Stimulated activated CD4-positive, alpha-beta T cell treated with anti-CD3 and anti-CD28 coated beads, TNF-alpha, amount 100 ng/mL, for 4 hours (primary cell): ENCODE measurements at places on chromosomes 7 and 10.

- DNase-seq = no peak
Observed at GRCh38 chr10:68462536-68462935, 9.2 kb downstream of the DNA2 start.

DNA sequence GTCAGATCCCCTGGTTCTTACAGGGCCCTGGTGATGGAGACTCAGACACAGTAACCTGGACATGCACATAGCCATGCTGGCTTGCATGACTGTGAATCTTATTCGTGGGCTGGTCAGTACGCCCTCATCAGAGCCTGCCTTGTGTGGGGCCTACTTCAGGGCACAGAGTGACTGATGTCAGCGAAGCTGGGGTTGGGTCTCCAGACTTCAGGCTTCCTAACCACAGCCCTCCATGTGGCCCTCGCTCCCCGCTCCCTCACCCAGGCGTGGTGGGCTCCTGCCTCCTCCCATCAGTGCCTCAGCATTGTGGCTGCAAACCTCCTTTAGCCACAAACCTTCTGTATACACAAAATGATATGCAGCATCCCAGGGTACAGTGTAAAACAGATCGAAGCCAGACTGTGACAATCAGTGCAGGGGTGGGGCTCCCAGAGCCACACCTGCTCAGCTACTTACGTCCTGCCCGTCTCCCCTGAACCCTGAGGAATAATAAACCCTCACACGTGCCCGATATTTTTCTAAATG lies 7.1 kb upstream of the C10orf105 start:
- DNase-seq = no peak

GRCh38 chr10:49664006-49664841 lies 15.2 kb upstream of the C10orf53 start:
- no peak for DNase-seq

- no peak for DNase-seq
Observed at GRCh38 chr7:55170335-55171069, 151.7 kb downstream of the EGFR start.

DNA sequence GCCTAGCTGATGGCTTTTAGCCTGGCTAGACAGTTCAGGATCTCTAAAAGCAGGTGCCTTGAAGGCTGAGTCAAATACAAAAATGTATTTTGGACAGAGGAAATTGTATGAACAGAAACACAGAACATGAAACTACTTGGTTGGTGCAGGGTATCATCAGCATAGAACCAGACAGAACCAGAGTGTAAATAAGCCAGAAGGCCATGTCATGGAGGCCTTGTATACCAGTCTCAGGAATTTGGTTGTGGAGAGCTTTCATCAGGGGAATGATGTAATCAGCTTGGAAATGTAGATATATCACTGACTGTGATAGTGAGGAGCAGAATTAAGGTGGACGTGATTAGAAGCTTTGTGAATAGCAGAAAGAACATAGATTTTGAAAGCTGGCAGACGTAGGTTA lies 82.9 kb downstream of the CFTR start:
- no peak for DNase-seq

DNA sequence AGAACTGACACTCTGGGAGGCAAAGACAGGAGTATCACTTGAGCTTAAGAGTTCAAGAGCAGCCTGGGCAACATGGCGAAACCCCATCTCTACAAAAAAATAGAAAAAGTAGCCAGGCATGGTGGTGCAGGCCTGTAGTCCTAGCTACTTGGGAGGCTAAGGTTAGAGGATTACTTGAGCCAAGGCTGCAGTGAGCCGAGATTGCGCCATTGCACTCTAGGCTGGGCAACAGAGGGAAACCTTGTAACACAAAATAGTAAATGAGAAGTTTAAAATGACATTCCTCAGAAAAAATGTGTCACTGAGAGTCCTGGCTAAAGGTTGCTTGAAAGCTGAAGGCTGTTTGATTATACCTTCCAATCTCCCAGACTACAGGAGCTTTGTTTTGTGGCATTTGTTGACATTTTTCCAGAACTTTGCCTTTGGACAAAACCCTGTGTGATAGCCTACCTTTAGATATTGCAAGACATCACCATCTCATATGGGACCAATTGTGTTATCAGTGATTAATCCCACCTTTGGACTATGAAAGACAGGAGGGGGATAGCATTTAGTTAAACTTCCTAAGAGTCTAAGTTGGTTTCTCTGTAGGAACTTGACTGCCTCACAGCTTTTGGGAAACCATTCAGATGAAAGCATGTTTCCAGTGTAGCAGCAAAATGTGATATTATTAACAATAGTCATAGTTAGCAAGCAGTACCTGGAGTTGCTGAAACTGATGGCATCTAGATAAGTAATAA lies 5.3 kb downstream of the TNKS2 start:
- no peak for DNase-seq

GRCh38 chr7:55206235-55207029 lies 158.7 kb upstream of the LANCL2 start:
- DNase-seq = no peak

GRCh38 chr7:158676171-158676840 lies 28.3 kb downstream of the NCAPG2 start:
- DNase-seq = no peak

DNA sequence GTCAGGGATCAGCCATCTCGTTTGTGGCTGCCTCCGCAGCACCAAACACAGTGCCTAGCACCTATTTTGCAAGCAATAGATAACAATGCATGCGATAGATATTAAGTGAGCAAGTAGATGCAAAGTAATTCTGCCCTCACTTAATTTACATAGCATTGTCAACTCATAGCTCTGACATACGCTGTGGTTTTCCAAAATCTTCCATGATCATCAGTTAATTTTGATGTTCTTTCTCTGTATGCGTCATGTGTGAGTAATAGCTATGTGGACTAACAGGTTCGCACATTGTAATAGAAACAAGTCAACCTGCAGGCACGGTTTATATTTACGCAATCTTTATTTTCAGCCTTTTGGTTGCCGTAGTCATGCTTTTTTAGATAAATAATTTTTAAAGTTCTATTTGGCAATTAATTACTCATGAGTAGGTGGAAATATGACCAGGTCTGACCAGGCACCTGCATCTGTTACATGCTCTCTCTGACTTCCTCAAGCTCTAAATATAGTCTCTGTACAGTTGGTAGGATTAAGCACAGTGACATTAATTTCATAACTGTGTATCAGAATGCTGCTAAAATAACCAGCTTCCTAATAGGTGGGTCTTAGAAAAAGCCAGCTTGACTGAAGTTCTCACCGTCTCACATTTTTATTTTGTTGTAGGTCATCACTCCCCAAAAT lies 13.3 kb downstream of the MAP3K8 start:
- DNase-seq = no peak

DNA sequence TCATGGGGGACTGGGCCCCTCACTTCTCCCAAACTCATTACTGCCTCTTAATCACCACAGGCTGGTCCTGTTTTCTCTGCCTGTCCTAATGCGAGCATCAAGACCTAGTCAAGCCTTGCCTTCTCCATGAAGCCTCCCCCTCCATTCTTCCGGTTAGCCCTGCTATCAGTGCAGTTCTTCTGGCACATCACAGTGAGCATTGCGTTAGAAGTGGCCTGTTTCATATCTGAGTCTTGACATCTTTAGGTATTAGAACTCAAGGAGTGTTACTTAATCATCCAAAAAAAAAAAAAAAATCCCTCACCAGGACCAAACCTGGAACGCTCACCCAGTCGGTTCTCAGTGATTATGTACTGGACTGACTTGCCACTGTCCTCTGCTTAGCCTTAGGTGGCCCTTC lies 17.4 kb downstream of the SNX10 start:
- no peak for DNase-seq

DNA sequence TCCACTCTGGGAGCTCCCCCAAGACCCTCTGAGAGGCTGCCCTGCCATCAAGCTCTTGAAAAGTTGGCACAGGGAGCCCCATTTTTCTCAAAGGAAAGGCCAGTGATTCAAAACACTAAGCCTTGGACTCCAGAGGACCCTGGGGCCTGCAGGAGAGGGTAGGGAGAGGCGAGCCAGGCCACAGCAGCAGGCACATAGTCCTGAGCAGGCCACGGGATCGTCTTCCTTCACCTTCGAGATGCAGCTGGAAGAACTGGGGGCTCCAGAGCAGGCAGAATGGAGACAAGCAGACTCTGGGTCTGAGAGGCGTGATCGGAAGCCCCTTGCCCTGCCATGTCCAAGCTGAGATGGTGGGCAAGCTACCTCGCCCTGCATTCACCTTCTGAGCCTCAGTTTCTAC lies 13.9 kb downstream of the TNS3 start:
- no peak for DNase-seq

- DNase-seq = no peak
Observed at GRCh38 chr7:69429911-69430383, 168.3 kb upstream of the AUTS2 start.

DNA sequence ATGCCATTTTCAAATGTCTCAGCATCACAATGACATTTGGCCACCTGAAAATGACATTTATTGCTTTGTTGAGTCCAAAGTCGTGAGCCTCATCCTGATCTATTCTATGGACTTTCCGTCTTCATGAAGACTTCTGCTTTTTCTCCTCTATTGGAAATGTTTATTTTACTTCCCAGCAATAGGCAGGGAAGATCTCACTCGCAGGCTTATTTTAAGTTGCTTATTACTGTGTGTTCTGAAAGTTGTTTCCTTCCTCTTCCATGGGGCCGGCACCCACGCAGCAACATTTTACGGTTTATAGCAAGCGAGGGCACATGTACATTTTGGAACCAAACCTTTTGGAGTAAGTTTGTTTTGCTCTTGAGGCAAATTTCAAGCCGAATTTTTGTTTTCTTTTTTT lies 221.0 kb upstream of the KLF6 start:
- no peak for DNase-seq

DNA sequence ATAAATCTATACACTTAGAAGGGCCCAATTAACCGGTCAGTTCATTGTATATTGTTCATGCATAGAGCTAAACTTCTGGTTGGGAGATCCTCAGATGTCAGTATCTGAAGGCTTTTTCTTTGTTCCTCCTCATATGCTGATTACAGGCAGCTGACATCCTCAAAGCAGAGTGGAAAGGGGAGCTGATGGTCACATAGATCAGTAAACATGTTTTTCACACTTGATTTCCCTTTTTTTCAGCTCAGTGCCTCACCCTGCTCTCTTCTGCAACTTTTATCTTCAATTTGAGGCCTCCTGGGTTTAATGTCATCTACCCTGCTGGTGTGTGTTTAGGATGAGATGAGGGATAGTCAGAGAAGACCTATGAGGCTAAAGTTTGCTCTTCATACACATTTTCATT lies 297.9 kb upstream of the FZD1 start:
- no peak for DNase-seq

GRCh38 chr7:94970085-94970576 lies 62.7 kb downstream of the PPP1R9A start:
- DNase-seq = no peak

DNA sequence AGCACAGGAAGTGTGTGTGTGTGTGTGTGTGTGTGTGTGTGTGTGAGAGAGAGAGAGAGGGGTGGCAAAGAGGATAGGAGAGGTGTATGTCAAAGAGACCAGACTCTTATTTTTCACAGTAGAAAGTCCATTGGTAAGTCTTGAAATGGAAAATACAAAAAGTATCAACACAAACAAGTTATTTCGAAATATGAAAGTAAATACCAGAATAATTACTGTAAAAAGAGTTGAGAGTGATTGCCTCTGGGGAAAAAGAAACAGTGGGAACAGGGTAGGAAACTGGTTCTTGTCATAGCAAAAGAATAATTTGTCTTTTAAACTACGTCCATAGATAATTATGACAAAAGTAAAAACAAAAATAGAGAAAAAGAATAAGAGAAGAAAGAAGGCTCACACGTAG lies 29.0 kb upstream of the EIF5AL1 start:
- no peak for DNase-seq

- no peak for DNase-seq
Observed at GRCh38 chr7:41059796-41060195, 643.1 kb downstream of the INHBA start.

DNA sequence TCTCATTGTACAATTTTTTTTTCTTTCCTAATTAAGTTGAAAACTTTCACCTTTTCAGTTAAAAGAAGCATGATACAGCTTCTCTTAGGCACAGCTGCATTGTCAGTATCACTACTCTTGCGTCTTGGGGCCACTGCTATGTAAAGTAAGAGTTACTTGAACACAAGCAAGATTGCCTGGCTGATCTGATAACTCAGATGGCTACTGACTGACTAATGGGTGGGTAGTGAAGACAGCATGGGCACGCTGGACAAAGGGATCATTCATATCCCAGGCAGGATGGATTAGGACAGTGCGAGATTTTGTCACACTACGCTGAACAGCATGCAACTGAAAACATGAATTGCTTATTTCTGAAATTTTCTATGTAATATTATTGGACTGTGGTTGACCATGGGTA lies 11.6 kb upstream of the ADAMTS14 start:
- DNase-seq = no peak

- no peak for DNase-seq
Observed at GRCh38 chr10:11317936-11318670, 293.3 kb downstream of the USP6NL start.

GRCh38 chr7:113752289-113752688 lies 166.5 kb downstream of the PPP1R3A start:
- DNase-seq = no peak
